ENCODE measurements at places on chromosomes 6 and 20. TPM values are rescaled to one million over a fixed set of nuclear protein-coding genes. Genes with fewer than 3 reads are reported as not detected.

THBD gene
- total RNA-seq: 0.93 TPM

TREM1 gene
- total RNA-seq: not detected

KIF13A gene
- total RNA-seq: 70.9 TPM

ABHD16B gene
- not detected for total RNA-seq

Data from melanocyte of skin (primary cell).